ENCODE measurements at places on chromosomes 5 and 9.
A peak's percentile ranks its signal among the peaks of the same experiment; 100 is the strongest.

DNA sequence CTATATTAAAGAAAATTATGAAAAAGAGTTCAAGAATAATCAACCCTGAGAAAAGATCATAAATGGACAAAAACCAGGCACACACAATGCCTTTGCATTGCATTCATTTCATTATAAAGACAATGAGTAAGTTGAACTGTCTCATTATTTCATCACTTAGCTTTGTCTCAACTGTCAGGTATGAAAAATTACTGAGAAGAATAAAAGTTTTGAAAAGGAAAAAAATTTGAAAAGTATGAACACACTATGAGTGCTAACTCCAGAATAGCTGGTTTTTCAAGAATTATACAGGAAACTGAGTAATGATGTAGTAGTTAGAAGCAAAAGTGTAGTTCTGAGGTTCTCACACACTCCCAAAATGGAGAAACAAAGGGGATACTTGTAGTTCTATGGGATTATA lies 16.3 kb upstream of the ANXA1 start:
- DNase-seq, result no peak

- no peak for DNase-seq
These were observed 273.2 kb downstream of the SH3GL2 start for GRCh38 chr9:17852108-17852507.

DNA sequence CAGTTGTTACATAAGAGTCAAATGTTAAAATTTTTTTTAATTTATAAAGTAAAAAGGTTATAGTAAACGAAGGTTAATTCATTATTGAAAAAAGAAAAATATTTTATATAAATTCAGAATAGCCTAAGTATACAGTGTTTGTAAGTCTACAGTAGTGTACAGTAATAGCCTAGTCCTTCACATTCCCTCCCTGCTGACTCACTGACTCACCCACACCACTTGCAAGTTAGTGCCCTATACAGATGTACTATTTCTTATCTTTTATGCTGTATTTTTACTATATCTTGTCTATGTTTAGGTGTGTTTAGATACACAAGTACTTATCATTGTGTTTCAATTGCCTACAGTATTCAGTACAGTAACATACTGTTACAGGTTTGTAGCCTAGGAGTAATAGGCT lies 57.6 kb downstream of the MAMDC2 start:
- peak; percentile 20 for DNase-seq

DNA sequence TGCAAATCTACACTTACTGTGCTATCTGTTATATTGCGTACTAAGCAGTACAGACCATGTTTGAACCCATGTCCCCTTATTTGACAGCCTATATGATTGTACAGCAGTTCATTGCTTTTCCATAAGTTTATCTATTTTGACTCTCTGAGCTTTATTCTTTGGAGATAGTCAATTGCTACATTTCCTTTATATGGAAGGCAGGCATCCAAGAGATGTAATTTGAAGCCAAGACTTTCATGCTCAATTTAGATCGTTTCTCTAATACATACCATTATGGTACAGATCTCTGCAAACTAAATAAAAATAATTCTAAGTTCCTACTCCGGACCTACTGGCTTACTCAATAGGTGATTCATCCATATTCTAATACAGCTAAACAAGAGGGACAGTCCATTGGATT lies 424.8 kb downstream of the TMEM38B start:
- DNase-seq, result no peak

- DNase-seq, result no peak
These were observed 48.9 kb downstream of the ZNF608 start for GRCh38 chr5:124697501-124697900.

- peak; percentile 64 for DNase-seq
These were observed 45.8 kb downstream of the LRRTM2 start for GRCh38 chr5:138829341-138829740.

GRCh38 chr9:94818178-94818541 lies 91.7 kb downstream of the AOPEP start:
- DNase-seq, result no peak

DNA sequence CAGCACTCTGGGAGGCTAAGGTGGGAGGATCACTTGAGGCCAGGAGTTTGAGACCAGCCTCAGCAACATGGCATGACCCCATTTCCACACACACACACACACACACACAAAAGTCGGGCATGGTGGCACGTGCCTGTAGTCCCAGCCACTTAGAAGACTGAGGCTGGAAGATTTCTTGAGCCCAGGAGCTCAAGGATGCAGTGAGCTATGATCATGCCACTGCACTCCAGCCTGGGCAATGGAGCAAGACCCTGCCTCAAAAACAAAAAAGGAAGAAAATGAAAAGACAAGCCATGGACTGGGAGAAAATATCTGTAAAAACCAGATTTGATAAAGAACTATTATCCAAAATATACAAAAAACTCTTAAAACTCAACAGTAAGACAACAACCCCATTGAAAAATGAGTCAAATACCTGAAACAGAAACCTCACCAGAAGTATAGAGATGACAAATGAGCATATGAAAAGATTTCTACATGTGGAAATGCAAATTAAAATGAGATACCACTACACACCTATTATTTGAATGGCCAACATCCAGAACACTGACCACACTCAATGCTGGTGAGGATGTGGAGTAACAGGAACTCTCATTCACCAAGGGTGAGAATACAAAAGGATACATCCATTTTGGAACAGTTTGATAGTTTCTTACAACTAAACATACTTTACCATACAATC lies 24.7 kb downstream of the DNAJA1 start:
- DNase-seq, result no peak

- DNase-seq, result no peak
These were observed 1.0 kb upstream of the SECISBP2 start for GRCh38 chr9:89317282-89317681.

- no peak for DNase-seq
These were observed 136.5 kb downstream of the STK32A start for GRCh38 chr5:147371290-147371689.

DNA sequence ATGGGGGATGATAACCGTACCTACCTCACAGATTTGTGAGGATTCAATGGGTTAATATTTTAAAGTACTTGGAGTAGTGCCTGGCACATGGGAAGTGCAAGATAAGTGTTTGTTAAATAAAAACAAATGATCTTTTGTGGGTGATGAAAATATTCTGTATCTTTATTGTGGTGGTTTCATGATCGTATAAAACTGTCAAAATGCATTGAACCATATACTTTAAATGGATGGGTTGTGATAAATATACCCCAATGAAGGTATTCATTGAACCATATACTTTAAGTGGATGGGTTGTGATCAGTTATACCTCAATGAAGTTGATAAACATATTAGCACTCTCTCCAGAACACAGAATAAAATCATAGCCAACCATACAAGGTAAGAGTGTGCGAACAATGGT lies 234.5 kb downstream of the CRB2 start:
- no peak for DNase-seq

DNA sequence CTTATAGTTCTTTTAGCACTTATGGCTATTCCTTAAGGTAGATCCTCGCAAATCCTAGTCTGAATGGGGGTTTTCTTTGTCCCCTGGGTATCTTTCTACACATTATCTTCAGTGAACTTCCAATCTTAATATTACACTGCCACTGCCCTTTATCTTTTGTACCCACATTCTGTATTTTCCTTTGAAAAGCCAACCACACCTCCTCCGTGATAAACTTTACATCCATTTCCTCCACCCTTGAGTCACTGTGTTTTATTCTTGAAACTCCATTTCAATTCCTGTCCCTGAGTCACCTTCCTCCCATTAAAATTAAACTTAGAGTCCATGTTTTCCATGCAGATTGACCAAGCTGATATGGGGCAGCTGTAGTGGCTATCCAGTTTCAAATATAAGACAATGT lies 43.2 kb upstream of the RICTOR start:
- peak; percentile 17 for DNase-seq

- DNase-seq, result peak; percentile 50
These were observed 5.6 kb downstream of the MEGF9 start for GRCh38 chr9:120708526-120709224.

DNA sequence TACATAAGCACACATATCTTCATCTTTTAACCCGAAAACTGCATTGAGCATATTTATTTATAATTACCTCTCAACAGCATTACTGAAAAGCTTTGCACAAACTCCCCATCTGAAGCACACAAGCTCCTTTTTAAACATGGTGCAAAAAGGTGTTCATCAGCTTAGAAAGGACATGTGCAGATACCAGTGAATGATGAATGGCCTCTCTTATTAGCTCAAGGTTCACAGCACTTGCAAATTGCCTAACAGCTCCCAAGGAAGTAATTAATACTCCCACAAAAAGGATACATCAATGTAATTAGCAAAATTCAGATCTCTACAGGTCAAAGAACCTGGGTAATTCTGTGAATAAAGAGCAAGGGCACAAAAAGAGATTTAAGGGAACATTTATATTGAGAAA lies 422.0 kb downstream of the HINT1 start:
- DNase-seq, result no peak

DNA sequence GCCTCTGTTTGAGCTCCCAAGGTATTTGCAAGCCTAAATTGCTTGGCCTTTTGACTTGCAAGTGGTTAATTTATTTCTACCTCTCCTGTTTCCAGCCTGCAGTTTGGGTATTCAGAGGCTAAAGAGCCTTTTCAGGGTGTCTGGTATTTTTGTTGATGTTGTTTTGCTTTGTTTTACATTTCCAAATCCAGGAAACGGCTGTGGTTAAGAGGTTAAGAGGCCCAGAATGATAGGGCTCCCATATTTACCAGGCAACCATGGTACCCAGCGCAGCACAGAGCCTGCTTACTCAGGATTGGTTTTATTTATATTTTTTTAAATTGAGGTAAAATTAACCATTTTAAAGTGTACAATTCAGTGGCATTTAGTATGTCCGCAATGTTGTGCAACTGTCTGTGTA lies 92.1 kb downstream of the PDZD2 start:
- no peak for DNase-seq

- no peak for DNase-seq
These were observed 304.6 kb downstream of the MLLT3 start for GRCh38 chr9:20317701-20318100.

- DNase-seq, result peak; percentile 58
These were observed 195.6 kb downstream of the KIAA0825 start for GRCh38 chr5:94422812-94423211.

GRCh38 chr9:21477466-21477865 lies 4.6 kb downstream of the IFNE start:
- no peak for DNase-seq

DNA sequence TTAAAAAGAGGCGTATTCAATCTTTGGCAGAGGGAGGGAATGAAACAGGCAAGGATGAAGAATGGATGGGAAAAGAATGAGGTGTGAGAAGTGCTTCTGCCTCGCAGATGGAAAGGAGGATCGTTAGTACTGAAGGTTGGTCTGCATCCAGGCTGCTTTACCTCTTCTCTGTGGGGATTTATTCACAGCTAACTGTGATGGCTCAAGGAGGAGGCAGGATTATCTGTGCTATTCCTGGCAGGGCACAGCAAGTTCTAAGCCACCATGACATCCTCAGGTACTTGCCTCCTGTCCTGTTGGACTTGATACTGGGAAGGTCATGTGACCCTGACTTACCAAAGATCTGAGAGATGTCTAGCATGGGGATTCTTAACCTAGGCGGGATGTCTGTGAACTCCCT lies 84.3 kb downstream of the GDNF start:
- no peak for DNase-seq

DNA sequence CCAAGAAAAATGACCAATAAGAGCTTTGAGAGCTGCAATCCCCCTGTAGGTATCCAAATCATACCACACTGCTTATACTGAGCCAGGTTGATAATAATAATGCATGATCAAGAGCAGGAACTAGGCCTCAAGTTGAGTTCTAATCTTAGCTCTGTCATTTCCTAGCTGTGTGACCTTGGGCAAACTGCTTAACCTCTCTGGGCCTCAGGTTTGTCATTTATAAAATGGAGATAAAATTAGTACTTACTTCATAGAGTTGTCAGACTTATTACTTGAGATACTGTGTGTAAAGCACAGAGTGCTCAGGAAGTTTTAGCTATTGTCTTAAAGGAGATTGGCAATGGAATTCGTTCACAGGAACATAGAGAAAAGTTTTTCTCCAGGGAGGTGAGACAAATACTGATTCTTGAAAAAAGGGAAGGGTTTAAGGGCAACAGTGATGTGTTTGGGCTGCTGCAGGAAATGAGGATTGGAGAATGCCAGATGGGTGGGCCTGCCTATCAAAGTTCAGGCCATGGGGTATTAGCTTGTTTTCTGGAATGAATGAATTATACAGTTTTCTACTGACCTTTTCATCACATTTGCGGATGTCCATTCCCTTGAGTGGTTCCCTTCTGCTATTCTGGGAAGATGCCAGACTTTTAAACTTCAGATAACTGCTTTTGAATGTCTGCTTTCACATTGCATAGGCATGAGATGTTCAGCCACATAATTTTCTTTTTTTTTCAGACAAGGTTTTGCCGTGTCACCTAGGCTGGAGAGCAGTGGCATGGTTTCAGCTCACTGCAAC lies 10.2 kb upstream of the ATP6V0E1 start:
- DNase-seq, result peak; percentile 77

GRCh38 chr5:38883842-38884241 lies 38.0 kb downstream of the OSMR start:
- no peak for DNase-seq

- DNase-seq, result no peak
These were observed 311.0 kb downstream of the AGTPBP1 start for GRCh38 chr9:85430659-85431338.

Data from cardiac fibroblast (primary cell).